ENCODE measurements at places on chromosomes 13 and 19.

GRCh38 chr19:4370418-4371041 is 27.2 kb downstream of the MPND start:
- DNase-seq = no peak

DNA sequence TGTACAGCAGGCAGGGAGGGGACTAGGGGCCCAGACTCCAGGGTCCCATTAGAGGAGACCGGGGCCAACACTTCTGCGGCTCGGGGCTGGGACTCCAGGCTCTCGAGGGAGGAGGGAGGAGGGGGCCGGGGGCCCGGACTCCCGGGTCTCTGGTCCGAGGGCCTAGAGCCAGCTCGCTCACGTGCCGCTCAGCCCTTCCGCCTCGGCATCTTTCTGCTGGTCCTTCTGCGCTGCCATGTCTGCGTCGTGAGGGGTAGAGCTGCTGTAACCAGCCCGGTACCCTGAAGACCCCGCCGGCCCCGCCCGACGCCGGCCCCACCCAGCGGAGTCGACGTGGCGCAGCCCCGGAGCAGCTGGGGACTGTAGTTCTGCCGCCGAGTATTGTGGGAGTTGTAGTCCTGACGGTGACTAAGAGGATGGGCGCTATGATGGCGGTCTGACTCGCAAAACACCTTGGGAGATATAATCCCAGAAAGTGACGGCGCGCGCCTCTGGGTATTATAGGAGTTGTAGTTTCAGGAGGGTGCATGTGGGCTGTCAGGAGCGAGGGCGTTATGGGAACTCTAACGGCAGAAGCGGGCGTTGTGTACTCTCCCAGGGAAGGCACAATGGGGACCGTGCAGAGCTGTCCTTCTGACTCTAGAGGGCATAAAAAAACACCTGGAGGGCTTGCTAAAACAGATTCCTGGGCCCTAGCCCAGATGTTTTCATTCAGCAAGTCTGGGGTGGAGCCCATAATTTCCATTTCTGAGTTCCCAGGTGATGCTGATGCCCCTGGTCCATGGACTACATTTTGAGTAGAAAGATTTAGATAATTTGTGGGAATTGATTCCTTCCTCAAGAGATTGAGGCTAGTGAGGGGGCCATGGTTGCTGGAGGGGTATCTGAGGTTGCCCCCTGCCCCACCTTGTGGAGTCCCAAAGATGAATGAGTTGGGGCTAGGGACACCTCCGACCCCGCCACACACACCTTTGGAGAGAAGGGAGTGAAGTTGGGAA is at the start of gene RABAC1:
RABAC1 (minus strand) TSS at position 266 of the 998 bp plus-strand sequence; CDS start at position 237, 29 bp downstream.
- DNase-seq = peak; percentile 97

DNA sequence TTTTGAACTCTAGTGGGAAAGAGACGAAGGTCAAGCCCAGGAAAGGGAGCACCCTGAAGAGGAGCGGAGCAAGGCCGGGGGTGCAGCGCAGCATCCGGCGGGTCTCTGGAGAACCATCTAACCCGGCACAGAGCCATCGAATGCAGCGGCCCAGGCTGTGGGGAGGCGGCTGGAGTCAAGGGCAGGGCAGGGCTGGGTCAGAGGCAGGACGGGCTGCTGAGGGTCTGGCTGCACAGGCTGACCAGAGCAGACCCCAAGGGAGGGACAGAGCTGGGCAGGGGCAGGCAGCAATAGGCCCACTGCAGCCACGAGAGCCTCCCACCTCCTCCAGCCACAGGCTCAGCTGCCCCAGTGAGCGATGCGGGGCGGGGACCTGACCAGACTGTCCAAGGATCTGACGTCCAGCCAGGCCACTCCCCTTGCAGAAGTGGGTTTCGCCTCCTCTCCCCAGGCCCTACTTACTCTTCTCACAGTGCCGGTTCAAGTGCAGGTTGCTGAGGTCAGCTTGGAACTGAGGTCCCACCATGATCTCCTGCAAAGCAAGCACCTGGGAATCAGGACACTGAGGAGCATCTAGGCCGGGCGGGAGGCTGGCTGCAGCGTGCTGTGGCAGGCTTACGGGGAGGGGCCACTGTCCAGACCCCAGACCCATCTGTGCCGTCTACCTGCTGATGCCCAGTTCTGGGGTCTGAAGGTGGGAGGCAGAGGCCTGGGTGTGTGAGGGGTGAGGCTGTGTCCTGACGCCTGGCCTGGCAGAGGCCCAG is 19.2 kb downstream of the MIER2 start:
- DNase-seq = no peak

DNA sequence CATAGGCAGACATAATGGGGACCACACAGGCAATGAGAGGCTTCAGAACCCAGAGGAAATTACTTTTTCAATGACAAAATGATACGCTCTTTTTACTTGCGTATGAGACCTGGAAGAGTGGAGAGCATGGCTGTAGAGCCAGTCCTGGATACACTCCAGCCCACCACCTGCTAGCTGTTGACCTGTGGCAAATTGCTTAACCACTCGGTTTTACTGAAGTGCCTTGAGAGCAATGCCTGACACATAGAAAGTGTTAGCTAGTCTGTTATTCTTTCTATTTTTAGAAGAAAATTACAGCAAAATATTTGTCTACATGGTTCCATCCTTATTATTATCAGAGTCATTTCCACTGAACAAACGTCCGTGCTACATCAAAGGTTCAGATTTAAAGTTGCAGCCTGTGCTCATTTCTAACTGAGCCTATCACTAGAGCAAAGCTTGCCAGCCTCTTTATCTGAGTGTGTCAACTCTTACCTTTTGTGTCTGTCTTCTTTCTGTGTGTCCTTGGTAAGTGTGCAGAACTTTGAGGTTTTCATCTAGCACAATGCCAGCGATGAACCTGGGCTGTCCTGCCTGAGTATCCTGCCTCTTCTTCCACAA is 9.6 kb upstream of the GPR183 start:
- DNase-seq = no peak

DNA sequence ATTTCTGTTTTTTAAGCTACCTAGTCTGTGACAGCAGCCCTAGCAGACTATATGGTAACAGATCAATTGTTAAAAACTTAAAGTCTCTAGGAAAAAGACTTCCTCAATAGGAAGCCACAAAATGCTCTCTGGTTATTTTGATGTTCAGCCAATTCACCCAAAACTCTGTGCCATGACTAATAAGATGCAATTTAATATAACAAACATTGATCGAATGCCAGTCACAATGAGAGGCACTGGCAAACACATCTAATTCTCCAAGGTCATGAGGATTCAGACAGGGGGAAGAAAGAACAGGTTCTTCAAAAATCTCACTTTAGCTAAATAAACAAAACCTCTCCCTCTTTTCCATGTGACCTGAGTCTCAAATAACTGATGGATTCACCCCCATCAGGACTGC is 107.5 kb downstream of the SUCLA2 start:
- DNase-seq = no peak

DNA sequence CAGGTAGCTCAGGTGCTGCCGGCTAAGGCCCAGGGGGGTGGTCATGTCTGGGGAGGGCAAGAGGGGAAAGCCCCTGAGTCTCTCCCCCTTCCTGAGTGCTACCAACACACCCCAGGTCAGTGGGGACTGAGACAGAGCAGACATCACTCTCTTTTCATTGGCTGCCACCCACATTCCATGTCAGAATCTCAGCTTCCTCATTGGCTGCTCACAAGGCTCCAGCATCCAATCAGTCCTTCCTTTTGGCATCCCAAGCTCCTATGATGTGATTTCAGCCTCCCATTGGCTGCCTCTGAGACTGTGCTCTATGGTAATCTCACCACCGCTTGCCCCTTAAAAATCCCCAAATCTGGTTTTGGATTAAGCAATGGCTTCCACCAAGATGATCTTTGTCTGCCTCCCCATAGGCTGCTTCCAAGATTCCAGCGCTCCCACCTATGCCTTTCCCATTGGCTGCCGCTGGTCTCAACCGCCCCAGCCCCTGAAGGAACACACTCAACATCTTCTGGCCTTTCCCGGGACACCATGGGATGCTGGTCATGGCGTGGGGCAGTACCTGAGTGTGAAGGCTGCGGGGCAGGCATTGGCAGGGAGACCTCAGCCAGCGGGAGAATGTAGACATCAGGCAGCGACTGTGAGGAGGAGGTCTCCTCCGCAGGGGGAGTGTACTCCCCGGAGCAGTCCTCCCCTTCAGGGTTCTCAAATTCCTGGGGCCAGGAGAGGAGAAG is 2.0 kb downstream of the LMTK3 start:
- DNase-seq = no peak

DNA sequence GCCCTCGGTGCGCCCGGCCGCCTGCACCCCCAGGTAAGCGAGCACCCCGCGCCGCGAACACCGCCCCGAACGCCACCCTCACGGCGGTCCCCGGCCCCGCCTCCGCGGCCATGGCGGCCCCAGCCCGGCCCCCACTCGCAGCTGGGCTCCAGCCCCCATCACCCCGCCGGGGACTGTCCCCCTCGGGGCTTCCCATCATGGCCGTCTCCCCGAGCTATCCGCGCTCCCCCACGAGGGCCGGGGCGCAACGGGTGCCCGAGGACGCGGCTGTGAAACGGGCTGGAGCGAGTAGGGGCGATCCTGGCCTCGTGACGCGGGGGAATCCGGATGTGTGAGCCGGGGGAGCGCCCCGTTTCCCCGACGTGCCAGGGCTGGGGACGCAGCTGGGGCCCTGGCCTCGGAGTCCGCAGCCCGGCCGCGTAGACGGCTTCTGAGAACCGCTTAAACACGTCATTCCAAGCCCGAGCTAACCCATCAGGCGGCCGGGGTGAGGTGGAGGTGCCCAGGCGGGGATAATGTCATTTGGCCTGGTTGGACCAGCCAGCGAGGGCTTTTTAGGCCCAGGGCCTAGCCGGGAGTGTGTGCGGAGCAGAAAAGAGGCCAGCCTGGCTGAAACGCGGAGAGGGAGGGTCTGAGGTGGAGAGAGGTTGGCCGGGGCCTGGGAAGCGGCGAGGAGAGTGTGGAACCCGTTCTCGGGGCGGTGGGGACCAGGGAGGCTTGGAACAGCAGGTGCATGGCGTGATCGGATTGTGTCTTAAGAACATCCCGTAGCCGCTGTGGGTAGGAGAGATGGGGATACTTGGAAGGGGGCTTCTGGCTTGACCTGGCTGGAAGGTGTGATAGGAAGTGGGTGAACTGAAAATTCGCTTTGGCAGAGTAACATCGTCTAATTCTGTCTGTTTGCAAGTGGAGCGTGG is 550 bp downstream of the CERS4 start:
- DNase-seq = peak; percentile 86

DNA sequence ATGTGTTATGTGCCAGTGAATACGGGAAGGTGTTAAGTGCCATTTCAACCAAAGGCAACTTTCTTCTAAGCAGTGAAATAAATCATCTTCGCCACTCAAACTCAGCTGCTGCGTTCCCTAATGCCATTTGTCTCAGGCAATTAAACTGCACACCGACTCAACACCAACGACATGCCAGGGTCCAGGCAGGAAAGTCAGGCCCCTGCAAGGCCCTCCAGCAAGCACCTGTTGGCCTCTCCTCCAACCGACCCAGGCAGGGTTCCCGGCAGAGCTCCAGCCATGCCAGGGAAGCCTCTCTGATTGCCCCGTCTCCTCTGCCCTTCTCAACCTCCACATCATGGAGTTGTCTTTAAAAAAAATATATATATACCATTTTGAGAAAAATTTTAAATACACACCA is 21.8 kb downstream of the SAFB2 start:
- no peak for DNase-seq

- DNase-seq = no peak
Measured at GRCh38 chr13:50401721-50402465, 386.6 kb downstream of the KCNRG start.

- DNase-seq = no peak
Measured at GRCh38 chr19:46944123-46944748, 75.4 kb upstream of the NPAS1 start.

DNA sequence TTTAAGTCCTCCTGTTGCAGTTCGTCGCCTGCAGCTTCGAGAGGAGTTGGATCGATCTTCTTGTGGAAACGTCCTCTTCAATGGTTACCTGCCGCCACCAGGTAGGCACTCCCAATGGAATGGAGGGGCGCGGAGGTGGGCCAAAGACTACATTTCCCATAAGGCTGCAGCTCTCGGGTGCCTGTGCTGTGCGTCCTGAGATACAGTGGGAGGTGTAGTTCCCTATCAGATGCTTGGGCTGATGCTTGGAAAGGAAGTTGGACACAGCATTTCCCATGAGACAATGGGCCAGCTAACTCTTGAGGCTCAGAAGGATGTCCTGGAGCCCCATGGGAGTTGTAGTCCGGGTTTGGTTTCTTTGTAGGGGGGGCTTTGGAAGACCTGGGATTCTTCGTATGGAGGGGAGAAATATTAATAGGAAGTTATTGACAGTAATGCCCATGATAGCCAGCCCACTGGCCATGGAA is 1.8 kb downstream of the SHKBP1 start:
- no peak for DNase-seq

- DNase-seq = peak; percentile 66
Measured at GRCh38 chr19:41641879-41642485, 15.1 kb upstream of the CEACAM4 start.

GRCh38 chr13:106573868-106574267 is 5.9 kb upstream of the ARGLU1 start:
- DNase-seq = no peak

GRCh38 chr13:44715287-44716230 is 139.4 kb upstream of the TSC22D1 start:
- DNase-seq = no peak

- DNase-seq = no peak
Measured at GRCh38 chr19:3281026-3281425, 56.6 kb downstream of the CELF5 start.

DNA sequence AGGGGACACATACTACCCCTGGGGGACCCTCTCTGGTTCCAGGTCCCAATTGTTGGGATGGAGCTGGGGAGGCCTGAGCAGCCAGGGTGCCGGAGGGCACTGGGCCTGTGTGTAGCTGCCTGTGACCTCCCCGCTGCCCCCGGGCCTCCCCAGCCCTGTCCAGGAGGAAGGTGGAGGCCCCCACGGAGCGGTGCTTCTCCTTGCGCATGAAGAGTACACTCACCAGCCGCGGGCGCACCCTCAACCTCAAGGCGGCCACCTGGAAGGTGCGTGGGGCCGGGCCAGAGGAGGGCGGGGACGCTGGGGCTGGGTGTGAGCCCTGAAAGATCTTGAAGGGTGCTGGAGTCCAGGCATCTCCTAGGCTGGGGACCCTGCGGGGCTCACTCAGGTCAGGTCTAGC is 11.7 kb downstream of the HIF3A start:
- DNase-seq = no peak

DNA sequence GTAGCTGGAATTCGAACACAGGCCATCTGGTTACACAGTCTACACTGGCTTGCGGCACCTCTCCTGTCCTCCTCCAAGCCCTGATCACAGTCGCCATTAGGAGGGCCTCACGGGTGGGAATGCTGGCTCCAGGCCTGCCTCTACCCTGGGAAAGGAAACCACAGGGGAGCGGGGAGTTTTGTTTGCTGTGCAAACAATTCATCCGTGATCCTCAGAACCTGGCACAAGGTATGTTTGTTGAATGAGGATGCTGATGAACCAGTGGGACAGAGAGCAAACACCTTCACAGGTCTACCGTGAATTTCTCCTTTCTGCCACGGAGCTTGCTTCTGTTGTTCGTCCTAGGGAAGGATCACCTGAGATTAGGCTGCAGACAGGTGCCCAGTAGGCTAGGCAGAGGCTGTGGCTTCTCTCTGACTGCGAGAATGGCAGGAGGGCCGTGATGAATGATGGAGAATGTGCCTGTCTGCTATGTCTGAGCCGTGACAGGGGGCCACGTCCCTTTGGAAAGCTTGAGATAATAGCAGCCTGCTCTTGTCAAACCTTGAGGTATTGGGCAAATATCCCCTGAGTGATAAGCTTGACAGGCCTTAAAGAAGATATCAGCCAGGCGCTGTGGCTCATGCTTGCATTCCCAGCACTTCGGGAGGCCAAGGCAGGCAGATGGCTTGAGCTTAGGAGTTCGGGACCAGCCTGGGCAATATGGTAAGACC is 36.7 kb downstream of the PIN1 start:
- no peak for DNase-seq
